ENCODE measurements at places on chromosomes 13 and 19.

DNA sequence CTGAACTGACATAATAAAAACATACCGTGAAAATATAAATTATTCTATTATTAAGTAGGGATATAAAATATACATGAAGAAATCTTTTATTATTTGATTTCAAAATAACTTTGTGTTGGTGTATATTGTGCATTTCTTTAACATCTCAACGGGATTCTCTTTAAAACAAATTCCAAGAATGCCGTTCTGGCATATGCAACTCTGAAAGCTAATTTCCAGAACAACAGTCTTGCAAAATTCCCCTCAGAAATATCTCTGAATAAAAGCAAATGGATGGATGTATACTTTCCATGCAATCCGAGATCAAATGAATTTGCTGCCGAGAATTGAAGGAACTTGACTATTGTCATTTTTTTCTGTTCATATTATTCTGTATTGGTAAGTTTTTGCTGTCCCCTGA, 1579.8 kb downstream of the PCDH9 start:
- no peak for DNase-seq

- DNase-seq, result no peak
Measured at GRCh38 chr13:111202745-111203144, 87.6 kb downstream of the ARHGEF7 start.

- DNase-seq, result no peak
Measured at GRCh38 chr19:46250076-46250735, 20.7 kb downstream of the IGFL1 start.

GRCh38 chr13:31731921-31732320, 7.4 kb upstream of the RXFP2 start:
- DNase-seq, result no peak

- DNase-seq, result no peak
Measured at GRCh38 chr13:49740870-49741269, 49.6 kb upstream of the EBPL start.
